Stimulated activated CD8-positive, alpha-beta memory T cell treated with anti-CD3 and anti-CD28 coated beads, Interleukin-15, amount 100 ng/mL, for 48 hours (primary cell): ENCODE measurements at places on chromosomes 11 and 22.

- no peak for DNase-seq
These were observed 33.9 kb downstream of the ENDOD1 start for GRCh38 chr11:95123556-95123955.

- no peak for DNase-seq
These were observed 2.9 kb downstream of the SLC37A4 start for GRCh38 chr11:119027561-119028345.

GRCh38 chr11:102407901-102408300 is 44.7 kb downstream of the TMEM123 start:
- DNase-seq: no peak

DNA sequence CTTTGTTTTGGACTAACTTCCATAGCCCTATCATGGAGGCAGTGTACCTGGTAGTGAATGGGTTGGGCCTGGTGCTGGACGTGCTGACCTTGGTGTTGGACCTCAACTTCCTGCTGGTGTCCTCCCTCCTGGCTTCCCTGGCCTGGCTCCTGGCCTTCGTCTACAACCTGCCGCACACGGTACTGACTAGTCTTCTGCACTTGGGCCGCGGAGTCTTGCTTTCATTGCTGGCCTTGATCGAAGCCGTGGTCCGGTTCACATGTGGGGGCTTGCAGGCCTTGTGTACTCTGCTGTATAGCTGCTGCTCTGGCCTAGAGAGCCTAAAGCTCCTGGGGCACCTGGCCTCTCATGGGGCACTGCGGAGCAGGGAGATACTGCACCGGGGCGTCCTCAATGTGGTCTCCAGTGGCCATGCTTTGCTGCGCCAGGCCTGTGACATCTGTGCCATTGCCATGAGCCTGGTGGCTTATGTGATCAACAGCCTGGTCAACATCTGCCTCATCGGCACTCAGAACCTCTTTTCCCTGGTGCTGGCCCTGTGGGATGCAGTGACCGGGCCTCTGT is 846 bp downstream of the RNF26 start:
- DNase-seq: no peak

GRCh38 chr11:96696731-96697130 is 306.9 kb downstream of the JRKL start:
- DNase-seq: no peak

GRCh38 chr11:119373921-119374631 is 7.4 kb downstream of the USP2 start:
- DNase-seq: peak; percentile 20

DNA sequence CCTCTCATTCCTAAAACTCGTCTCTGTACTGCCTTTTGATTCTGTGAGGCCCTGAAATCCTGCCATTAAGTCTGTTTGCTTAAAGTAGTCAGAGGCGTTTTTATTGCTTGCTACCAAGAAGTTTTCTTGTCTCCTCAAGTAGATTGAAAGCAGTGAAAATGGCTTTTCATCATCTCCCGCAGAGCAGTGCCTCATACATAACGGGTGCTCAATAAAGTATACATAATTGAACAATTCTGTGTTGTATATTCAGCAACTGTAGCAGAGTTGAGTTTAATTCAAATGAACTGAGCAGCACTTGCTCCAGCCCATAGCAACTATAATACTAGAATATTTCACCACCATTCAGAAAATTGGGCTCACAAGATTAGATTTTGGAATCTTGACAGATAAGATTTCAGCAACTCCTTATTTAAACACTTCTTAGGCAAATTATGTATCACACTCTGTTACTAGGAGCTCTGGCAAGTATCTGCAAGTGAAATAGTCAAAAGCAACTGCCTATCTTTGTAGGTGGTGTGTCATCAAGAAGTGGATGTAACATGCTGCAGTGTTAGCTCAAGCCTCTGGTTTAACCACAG is 20.0 kb downstream of the FIBIN start:
- no peak for DNase-seq

DNA sequence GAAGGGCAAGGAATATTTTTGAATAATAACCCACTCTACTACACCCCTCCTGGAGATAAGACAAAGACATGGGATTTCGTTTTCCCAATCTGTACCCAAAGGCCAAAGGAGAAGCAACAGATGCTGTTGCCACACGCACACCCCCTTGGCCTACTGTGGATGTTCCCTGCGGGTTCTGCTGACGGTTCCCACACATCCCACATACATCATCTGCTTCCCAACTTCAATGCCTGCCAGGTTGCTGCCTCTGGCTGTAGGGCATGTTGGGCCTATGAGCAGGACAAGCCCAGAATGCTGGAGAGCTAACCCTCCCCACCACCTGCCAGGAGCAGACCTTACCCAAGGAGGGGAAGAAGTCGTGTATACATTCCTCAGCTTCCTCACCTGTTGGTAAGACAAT is 13.6 kb upstream of the RBFOX2 start:
- DNase-seq: no peak

DNA sequence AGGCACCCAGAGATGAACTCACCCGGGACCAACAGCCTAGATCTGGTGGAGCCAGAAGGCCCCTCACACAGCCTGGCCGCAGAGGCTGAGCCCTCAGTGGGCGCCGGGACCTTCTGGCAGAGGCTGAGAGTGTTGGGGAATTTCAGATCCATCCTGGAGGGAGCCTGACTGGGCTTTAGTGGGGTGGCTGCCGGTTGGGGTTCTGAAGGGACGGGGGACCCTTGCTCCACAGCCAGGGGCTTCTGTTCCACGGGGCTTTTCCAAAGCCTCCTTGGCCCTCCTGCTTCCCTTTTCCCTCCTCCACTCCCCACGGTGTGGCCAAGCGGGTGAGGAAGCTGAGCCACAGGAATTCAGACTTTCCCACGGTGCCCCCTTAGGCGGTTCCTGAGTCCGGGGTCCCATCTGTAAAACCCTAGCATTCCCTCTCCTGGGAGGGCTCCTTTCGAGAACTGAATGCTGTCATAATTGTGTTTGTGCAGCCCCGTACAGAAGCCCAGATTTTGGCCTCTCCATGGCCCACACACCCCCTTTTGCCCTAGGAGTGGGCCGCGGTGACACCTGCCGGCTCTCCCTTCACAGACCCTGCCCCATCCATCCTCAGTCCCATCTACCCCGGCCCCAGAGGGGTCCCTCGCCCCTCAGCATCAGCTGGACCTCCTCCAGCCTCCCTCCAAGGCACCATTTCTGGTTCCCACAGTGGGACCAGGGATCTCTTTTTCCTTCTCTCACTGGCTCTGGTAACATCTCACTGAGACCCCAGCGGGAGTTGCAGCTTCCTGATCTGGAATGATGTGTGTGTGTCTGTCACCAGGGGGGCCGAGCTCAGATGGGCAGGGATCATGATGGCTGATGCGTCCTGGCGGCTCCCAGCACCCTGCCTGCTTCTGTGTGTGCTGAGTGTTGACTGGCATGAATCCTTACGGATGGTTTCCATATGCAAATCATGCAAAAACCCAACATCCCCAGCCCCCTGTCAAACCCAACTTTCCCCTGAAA is 1048.4 kb downstream of the TBC1D22A start:
- DNase-seq: no peak
